ENCODE measurements at places on chromosomes 7 and 10. TPM values are rescaled to one million over a fixed set of nuclear protein-coding genes. Genes with fewer than 3 reads are reported as not detected.
A peak's percentile ranks its signal among the peaks of the same experiment; 100 is the strongest.

- no peak overlapping the region for H3K4me3 ChIP-seq
- peaks cover 13% of the 10 kb centered on the region for H3K27me3 ChIP-seq
- no peak overlapping the region for H3K27ac ChIP-seq
- H3K4me1 ChIP-seq = peaks cover 15% of the 10 kb centered on the region
- no peaks in the 10 kb centered on the region for H3K36me3 ChIP-seq
Observed at GRCh38 chr7:101370836-101371235, 8.2 kb downstream of the COL26A1 start.

GRCh38 chr7:39468808-39469374, 97.3 kb upstream of the YAE1 start:
- H3K4me1 ChIP-seq = no peaks in the 10 kb centered on the region
- H3K27ac ChIP-seq = no peak overlapping the region
- no peaks in the 10 kb centered on the region for H3K27me3 ChIP-seq
- H3K4me3 ChIP-seq = no peak overlapping the region

DNA sequence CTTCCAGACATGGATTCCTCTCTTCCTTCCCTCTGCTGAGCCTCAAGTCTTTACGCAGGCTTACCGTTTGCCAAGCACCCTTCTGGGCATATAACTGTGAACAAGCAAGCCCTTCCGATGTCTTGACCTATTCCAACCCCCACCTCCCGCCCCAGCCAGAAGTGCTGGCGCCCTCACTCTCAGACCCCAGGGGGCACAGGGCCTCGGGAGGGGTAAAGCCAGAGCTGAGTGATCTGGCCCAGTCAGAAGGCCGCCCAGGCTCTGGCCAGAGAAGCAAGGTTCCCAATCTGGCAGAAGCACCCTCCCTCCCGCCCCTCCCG, 1.2 kb downstream of the PRRT4 start:
- peaks cover 59% of the 10 kb centered on the region for H3K27me3 ChIP-seq
- no peaks in the 10 kb centered on the region for H3K36me3 ChIP-seq
- no peak for DNase-seq

- H3K4me1 ChIP-seq = no peaks in the 10 kb centered on the region
- no peaks in the 10 kb centered on the region for H3K27me3 ChIP-seq
- no peaks in the 10 kb centered on the region for H3K36me3 ChIP-seq
Observed at GRCh38 chr7:158239290-158239981, 348.2 kb downstream of the PTPRN2 start.

GRCh38 chr10:94366382-94366781, 3.6 kb upstream of the NOC3L start:
- H3K27me3 ChIP-seq = peaks cover under 1% of the 10 kb centered on the region
- no peaks in the 10 kb centered on the region for H3K36me3 ChIP-seq
- H3K4me1 ChIP-seq = peaks cover 13% of the 10 kb centered on the region
- no peak overlapping the region for H3K4me3 ChIP-seq
- DNase-seq = no peak

GRCh38 chr7:157271315-157271990, 65.4 kb upstream of the DNAJB6 start:
- H3K27me3 ChIP-seq = no peaks in the 10 kb centered on the region
- peak overlapping the region; percentile 46 for H3K27ac ChIP-seq
- peaks cover 29% of the 10 kb centered on the region for H3K4me1 ChIP-seq
- no peak overlapping the region for H3K4me3 ChIP-seq
- DNase-seq = no peak

C10orf67 gene
- 1.2 TPM for total RNA-seq

GRCh38 chr7:8618441-8619070, 185.1 kb downstream of the NXPH1 start:
- no peaks in the 10 kb centered on the region for H3K36me3 ChIP-seq
- H3K4me3 ChIP-seq = no peak overlapping the region
- H3K27me3 ChIP-seq = no peaks in the 10 kb centered on the region
- H3K4me1 ChIP-seq = no peaks in the 10 kb centered on the region

CLDN3 gene
- 12.8 TPM for total RNA-seq

DNA sequence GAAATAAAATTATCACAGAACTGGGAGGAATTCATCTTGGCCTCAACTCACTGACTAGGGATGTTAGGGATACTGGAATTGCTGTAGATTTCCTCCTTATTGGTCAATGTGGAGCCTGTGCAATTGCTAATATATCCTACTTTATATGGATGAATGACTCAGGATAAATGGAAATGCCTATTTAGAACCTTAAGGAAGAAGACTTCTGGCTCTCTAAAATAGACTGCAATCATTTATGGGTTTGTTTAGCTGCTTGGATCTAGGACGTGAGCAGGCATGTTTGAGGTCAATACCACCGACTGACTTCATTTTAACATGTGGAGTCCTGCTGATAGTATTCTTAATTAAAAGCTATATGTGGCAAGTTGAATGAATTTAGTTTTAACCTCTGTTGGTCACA, 1040.1 kb upstream of the LRRN3 start:
- no peak for DNase-seq
- no peak overlapping the region for H3K27ac ChIP-seq
- no peaks in the 10 kb centered on the region for H3K27me3 ChIP-seq
- H3K4me1 ChIP-seq = no peaks in the 10 kb centered on the region

All from lower lobe of right lung (tissue), 2 donors.